ENCODE measurements at places on chromosomes 3 and 15.

GRCh38 chr3:127059072-127059471 lies 76.2 kb downstream of the PLXNA1 start:
- no peak overlapping the region for H3K27ac ChIP-seq
- no peaks in the 10 kb centered on the region for H3K4me1 ChIP-seq
- DNase-seq: no peak
- no peaks in the 10 kb centered on the region for H3K36me3 ChIP-seq

DNA sequence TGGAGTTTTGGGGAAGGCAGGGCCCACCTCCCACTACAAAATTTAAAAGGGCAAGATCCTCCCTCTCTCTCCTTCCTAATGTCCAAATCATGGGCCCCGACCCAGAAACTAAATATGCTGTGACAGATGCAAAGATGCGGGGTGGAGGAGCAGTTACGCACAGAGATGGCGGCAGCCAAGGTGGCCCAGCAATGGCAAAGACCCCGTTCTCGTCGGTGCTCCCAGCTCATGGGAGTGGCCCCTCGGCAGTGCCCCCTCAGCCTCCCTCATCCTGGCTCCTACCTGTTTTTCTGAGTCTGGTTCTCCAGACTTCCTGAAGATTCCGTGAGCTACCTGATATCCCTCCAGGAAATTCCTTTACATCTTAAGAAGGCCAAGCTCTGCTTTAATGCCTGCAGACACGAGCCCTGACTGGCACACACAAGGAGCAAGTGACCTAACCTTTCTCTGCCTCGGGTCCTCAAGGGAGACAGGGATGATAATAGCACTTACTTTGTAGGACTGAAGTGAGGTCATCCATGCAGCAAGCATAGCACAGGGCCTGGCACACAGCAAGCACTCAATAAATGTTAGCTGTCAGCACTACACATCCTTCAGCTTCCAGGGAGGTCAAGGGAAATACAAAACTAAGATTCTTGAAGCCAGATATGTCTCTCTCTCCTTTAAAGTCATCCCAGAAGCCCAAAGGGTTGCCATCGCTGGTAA lies 103.5 kb downstream of the LSM3 start:
- H3K27ac ChIP-seq: no peak overlapping the region
- H3K36me3 ChIP-seq: no peaks in the 10 kb centered on the region
- no peaks in the 10 kb centered on the region for H3K4me1 ChIP-seq
- DNase-seq: no peak

DNA sequence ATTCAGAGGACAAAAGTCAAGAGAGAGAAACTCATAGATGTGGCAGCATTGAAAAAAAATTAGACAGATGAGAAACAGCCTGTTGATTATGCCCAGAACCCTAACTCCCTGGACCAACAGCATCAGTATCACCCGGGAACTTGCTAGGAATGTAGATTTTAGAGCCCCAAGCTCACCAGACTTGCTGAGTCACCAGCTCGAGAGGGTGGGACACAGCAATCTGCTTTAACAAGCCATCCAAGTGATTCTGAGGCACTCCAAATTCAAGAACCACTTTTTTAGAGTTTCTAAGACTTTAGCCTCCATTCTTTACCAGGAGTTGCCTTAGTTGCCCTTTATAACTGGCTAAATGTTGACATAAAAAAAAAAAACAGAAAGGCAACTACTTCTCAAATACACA lies 70.9 kb downstream of the CGGBP1 start:
- H3K4me3 ChIP-seq: no peak overlapping the region
- no peak overlapping the region for H3K27ac ChIP-seq
- no peak for DNase-seq
- no peaks in the 10 kb centered on the region for H3K4me1 ChIP-seq
- no peaks in the 10 kb centered on the region for H3K36me3 ChIP-seq

DNA sequence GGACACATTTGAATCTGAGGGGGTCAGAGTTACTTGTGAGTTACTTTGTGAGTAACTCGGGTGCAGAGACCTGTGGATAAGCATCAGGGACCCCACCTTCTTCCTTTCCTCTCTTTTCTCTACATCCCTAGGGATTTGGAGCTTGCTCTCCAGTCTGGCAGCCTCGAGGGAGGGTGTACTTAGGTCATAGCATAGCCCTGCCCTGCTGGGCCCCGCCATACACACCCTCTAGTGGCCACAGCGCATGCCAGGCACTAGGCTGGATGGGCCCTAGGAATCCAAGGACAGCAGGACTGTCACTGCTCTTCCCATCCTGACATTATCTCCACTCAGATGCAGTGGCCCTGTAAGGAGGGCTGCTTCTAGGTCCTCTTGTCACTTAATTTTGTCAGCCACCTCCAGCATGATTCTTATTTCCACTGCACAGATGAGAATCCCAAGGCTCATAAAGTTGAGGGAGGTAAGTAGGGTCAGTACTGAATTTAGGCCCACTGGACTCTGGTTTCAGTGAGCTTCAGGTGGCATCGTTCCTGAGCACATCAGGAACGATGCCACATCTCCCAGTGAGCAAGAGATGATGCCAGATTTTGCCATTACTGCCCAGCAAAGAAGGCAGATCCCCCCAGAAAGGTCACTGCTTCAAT lies 3.6 kb upstream of the SMAD6 start:
- H3K4me1 ChIP-seq: peaks cover 7% of the 10 kb centered on the region
- H3K27ac ChIP-seq: peak overlapping the region; percentile 46
- no peak for DNase-seq
- H3K4me3 ChIP-seq: no peak overlapping the region

DNA sequence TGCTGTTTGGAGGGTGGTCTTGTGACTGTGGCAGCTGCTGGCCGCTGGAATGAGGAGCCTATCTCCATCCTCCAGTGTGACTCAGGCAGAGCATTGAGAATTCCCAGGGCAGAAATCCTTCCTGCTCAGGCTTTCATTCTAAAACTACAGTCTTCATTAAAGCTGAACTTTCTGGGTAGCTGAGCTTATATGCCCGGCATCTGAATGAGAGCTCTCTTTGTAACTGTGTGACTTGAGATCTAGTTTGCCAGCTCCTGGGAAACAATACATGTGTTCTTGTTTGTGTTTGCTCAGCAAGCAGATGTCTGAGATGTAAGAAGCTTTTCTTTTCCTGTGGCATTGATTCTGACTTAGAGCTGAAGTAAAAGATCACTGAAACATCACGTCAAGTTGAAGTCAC lies 22.4 kb downstream of the RLBP1 start:
- H3K27me3 ChIP-seq: no peaks in the 10 kb centered on the region
- H3K36me3 ChIP-seq: peaks cover 70% of the 10 kb centered on the region
- H3K4me3 ChIP-seq: no peak overlapping the region
- H3K4me1 ChIP-seq: peaks cover 17% of the 10 kb centered on the region

DNA sequence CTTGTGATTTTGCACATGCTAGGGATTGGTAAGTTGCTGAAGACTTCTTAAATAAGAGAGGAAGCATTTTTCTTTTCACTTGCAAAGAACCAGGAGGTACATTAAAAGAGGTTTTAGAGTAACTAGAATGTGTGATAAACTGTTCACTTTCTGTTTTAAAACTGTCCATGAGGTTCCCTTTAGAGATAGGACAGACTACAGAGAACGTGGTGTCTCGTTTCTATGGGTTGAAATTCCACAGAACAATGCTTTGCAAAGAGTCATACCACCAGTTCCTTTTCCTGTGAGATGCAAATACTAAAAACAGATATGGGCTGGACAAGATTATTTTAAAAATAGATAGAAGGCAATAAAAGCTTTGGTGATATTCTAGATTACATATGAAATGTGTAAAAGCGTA lies 372.8 kb downstream of the TIGIT start:
- no peak overlapping the region for H3K27ac ChIP-seq
- no peaks in the 10 kb centered on the region for H3K36me3 ChIP-seq
- H3K4me3 ChIP-seq: no peak overlapping the region
- no peak for DNase-seq
- H3K27me3 ChIP-seq: no peaks in the 10 kb centered on the region

GRCh38 chr3:169138849-169139420 lies 524.6 kb downstream of the MECOM start:
- no peak for DNase-seq
- no peaks in the 10 kb centered on the region for H3K27me3 ChIP-seq
- no peaks in the 10 kb centered on the region for H3K36me3 ChIP-seq
- H3K4me1 ChIP-seq: peaks cover 13% of the 10 kb centered on the region
- H3K27ac ChIP-seq: peak overlapping the region; percentile 11
- H3K4me3 ChIP-seq: no peak overlapping the region

GRCh38 chr15:87118846-87119245 lies 1039.2 kb downstream of the AGBL1 start:
- H3K27me3 ChIP-seq: no peaks in the 10 kb centered on the region
- H3K4me1 ChIP-seq: no peaks in the 10 kb centered on the region
- DNase-seq: no peak
- no peak overlapping the region for H3K27ac ChIP-seq
- H3K36me3 ChIP-seq: no peaks in the 10 kb centered on the region
- H3K4me3 ChIP-seq: no peak overlapping the region

GRCh38 chr3:38968891-38969290 lies 82.9 kb downstream of the SCN11A start:
- no peaks in the 10 kb centered on the region for H3K27me3 ChIP-seq
- no peak overlapping the region for H3K4me3 ChIP-seq
- no peak overlapping the region for H3K27ac ChIP-seq
- DNase-seq: no peak

GRCh38 chr3:18660059-18660458 lies 234.9 kb upstream of the SATB1 start:
- no peaks in the 10 kb centered on the region for H3K4me1 ChIP-seq
- no peaks in the 10 kb centered on the region for H3K36me3 ChIP-seq
- H3K27ac ChIP-seq: no peak overlapping the region
- no peak overlapping the region for H3K4me3 ChIP-seq
- H3K27me3 ChIP-seq: no peaks in the 10 kb centered on the region
- no peak for DNase-seq

DNA sequence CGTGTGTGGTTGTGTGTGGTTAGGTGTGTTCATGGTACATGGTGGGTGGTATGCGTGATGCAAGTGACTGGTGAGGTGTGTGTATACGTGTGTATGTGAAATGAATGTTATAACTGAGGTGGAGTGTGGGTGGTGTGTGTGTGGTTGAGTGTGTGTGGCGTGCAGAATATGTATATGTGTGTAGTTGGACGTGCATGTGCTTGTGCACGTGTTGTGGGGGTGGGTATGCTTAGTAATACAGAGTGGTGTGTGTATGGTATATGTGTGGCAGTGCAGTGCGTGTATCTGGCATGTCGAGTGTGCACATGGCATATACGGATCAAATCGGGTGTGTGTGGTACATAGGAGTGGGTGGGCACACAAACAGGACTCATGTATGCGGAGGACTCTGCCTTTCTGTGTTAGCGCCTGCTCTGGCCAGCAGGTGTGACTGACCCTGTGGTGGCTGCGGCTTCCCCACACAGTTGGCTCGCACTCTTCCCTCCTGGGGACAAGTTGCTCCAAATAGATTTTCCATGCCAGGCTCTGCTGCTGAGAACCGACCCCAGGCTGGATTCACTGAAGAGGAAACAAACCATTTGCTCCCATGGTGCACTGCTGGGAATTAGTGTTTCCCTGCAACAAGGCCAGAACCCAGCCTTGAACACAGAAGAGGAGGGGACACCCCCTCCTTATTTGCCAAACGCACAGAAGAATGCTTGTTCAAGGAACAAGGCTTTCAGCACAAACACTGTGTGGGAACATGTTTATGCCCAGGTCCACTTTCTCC lies 1.2 kb upstream of the C3orf70 start:
- H3K36me3 ChIP-seq: no peaks in the 10 kb centered on the region
- no peaks in the 10 kb centered on the region for H3K27me3 ChIP-seq
- peak overlapping the region; percentile 73 for H3K4me3 ChIP-seq
- DNase-seq: no peak

DNA sequence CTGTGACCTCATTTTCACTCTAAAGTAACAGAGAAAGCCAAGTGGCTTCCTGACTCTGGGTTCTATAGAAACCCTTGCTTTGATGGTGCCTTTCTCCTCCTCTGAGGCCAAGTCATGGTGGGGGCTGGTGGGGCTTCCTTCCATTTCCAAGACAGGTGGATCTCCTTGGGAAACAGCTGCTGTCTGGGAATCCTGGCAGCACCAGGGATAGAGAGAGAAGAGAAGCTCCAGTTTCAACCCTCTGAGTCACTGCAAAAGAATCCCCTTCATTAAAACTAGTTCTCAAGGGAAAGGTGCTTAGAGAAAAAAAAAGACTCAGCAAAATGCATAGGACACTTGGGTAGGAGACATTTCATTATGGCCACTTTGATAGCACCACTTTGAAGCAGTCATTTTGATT lies 614.4 kb downstream of the FHIT start:
- H3K4me3 ChIP-seq: no peak overlapping the region
- no peaks in the 10 kb centered on the region for H3K4me1 ChIP-seq
- no peaks in the 10 kb centered on the region for H3K36me3 ChIP-seq
- DNase-seq: no peak

GRCh38 chr15:87973501-87974215 lies 282.9 kb downstream of the NTRK3 start:
- no peaks in the 10 kb centered on the region for H3K36me3 ChIP-seq
- no peaks in the 10 kb centered on the region for H3K4me1 ChIP-seq
- H3K4me3 ChIP-seq: no peak overlapping the region
- peak; percentile 6 for DNase-seq

DNA sequence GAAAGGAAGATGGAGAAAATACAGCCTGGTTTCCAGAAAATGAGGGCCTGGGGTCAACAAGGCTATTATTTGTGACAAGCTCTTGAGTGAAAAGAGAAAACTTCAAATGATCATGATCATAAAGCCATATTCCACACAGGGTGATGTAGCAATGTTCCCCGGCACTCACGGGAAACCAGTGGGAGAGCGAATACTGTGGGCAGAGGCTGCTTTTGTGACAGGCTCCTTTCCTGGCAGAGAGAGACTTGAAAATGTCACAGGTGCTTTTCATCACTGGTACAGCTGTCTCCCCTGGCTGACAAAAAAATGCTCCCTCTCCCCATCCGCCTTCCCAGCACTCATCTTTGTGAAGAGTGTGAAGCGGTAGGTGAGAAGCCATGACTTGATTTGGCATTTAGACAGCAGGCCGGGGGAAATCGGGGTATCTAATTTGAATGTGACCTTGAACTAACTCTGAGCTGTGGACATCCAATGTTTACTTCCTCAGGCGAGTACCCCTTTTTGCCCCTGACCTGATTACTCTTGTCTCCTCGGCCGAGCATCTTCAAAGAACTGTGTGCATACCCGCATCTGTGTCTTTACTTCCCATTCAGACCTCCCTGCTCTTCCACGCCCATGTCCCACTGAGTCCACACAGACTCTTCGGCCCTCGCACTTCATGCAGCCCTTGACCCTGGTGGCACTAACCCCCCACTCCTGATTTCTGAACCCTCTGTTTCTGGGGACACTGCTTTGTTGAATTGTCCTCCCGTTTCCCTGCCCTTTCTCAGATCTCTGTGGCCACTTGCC lies 23.2 kb downstream of the CA12 start:
- no peaks in the 10 kb centered on the region for H3K27me3 ChIP-seq
- H3K4me3 ChIP-seq: no peak overlapping the region
- DNase-seq: no peak
- no peak overlapping the region for H3K27ac ChIP-seq
- no peaks in the 10 kb centered on the region for H3K4me1 ChIP-seq
- no peaks in the 10 kb centered on the region for H3K36me3 ChIP-seq

All from upper lobe of left lung (tissue), 6 donors.